Adrenal gland (tissue), 19 donors: ENCODE measurements at places on chromosomes 11 and 22.

DNA sequence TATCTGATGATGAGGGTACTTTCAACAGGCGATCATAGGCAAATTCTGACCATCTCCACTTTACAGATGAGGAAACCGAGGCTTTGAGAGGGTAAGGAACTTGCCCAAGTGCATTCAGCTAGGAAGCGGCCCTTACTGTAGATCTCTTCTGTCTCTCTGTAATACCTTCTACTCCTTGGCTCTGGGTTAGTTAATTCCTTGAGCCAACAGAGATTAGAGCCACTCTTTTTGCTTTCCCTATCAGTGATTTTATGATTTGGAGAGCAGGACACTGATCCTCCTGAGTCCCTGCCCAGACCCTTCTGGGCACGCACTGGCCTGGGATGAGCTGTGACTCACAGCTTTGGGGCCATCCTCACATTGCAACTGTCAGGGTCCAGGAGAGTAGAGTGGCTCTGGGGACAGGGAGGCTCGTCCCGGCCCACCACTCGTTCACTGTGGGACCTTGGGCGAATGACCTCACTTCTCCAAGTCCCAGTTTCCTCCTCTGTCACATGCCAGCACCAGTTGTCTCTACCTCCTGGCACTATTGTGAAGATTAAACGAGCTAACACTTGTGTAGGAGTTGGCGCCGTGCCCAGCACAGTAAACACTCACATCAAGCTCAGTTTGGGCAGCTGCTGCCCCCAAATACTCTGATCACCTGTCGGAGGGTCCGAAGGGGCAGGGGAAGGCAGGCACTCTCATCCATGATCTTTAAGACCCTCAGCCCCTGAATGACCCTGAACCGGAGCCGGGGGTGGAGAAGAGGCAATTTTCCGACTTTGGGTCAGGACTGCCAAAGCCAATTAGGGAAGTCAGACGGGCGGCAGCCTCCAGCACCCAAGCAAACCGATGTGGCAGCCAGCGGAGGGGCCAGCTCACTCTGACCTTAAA is 235.0 kb downstream of the MIAT start:
- DNase-seq = peak; percentile 68

DNA sequence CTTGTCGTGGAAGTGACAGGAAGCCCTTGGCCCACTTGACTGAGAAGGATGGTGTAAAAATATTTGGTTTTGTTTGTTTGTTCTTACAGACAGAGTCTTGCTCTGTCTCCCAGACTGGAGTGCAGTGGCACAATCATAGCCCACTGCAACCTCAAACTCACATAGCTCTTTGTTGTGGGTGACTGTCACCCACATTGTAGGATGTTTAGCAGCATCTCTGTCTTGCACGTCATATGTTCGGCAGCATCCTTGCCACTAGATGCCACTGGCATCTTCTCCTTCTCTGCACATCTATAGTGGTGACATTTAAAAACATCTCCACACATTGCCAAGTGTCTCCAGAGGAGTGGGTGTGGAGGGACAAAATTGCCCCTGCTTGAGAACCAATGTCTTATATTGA is 56.8 kb downstream of the PRR5L start:
- DNase-seq = no peak

DNA sequence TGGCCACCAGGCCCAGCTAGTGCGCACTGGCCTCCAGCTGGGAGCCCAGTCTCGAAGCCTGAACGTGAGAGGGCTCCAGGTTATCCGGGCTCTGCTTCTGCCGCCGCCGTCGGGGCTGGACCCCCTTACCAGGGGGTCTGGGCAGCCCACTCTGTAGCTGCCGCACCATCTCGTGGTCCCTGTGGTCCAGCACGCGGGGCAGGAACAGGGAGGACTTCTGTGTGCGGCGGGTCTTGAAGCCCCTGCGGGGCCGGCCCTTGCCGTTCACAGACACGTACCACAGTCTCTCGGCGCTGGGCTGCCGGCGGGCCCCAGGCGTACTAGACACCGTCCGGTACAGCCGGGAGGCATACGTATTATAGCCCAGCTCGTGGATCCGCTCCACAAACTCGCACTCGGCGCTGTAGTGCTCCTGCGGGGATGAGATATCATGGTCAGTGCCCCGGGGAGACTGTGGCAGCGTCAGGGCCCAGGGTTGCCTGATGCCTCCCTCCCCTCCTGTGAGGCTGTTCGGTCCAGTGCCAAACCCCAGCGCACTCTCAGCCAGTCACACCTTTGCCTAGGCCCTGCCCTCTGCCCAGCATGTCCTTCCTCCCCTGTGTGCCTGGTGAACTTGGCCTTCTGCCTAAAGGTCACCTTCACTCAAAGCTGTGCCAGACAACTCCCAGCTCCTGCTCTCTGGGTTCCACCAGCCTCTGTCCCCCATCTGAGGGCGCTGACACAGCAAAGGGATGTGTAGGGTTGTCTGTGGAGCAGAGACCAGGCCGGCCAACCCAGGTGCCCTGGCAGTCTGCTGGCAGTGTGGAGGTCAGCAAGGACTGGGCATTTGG is 8.7 kb downstream of the FGF3 start:
- DNase-seq = no peak

GRCh38 chr11:61480994-61481335 is 27.6 kb upstream of the LRRC10B start:
- no peak for DNase-seq

DNA sequence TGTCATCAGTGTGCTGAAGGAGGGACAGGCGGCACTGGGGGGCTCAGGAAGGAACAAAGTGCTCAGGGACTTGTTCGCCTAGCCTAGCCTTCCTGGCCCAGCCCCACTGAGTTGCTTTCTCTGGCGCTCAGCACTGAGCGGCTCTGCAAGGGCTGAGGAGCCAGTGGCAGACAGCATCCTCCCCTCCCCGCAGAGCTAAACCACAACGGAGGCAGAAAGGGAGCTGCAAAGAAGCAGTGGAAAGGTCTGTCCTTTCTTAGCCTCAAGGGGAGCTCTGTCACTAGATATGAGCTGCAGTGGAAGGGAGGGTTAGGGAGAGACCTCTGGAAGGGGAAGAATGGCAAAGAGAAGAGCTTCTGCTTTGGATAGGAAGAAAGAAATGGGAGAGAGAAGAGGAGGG is 89.7 kb upstream of the PHOX2A start:
- peak; percentile 62 for DNase-seq

GRCh38 chr11:82796998-82797961 is 63.6 kb upstream of the FAM181B start:
- DNase-seq = peak; percentile 43

DNA sequence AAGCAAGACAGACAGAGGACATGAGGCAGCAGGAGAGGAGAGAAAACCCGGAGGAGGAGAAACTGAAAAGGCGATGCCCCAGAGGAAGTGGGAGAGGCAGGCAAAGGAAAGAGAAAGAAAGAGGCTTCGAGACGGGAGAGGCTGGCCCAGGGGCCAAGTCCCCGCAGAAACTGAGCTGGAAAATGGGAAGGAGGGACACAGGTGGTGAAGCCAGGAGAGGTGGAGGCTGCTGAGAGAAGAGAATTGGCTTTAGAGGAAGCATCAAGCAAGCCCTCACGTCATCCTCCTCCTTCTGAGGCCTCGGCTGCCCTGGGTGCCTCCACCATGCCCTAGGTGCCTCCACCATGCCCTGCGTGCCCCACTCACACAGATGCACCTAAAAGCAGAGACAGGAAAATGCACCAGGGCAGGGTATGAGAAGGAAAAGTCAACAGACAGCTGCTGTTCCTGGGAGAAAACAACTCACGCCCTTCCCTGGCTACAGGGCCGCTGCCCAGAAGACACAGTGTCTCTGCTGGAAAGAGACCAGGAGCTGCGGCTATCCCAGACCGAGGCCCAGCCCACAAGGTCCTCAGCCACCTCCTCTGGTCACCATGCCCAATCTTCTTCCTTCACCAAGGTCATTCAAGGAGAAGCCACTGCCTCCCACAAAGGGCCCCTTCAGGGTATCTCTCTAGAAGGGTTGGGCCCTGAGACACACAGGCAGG is 14.3 kb downstream of the FXYD6 start:
- DNase-seq = no peak

DNA sequence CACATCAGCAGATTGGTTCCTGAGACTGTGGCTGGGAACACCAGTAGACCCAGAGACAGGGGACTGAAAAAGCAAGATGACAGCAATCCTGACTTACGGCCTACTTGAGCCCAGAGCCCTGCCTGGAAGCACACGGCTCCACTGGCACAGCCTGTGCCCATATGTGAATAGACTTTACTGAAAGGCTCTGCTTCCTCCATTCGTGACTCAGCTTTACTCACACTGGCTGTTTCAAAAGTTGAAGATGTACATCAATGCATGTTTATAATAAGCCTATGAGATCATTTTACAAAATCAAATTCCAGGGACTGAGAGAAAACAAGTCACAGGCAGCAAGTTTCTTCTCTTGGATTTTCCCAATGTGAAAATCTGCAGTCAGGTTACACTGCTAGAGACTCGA is 134.6 kb upstream of the TEAD1 start:
- DNase-seq = no peak

DNA sequence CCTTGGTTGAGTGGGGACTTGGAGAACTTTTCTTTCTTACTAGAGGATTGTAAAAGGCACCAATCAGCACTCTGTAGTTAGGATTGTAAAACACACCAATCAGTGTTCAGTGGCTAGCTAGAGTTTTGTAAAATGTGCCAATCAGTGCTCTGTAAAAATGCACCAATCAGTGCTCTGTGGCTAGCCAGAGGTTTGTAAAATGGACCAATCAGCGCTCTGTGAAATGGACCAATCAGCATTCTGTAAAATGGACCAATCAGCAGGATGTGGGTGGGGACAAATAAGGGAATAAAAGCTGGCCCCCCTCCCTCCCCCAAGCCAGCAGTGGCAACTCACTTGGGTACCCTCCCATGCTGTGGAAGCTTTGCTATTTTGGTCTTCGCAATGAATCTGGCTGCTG is 5.5 kb upstream of the DRG1 start:
- no peak for DNase-seq
